Gastrocnemius medialis (tissue), 4 donors: ENCODE measurements at places on chromosomes 3 and 15.

- no peak for DNase-seq
Observed at GRCh38 chr3:102661707-102662497, 227.1 kb downstream of the ZPLD1 start.

GRCh38 chr3:72810659-72811434, 37.4 kb downstream of the SHQ1 start:
- peak; percentile 13 for DNase-seq

GRCh38 chr3:123046262-123047061, 18.9 kb upstream of the SEMA5B start:
- DNase-seq: no peak

DNA sequence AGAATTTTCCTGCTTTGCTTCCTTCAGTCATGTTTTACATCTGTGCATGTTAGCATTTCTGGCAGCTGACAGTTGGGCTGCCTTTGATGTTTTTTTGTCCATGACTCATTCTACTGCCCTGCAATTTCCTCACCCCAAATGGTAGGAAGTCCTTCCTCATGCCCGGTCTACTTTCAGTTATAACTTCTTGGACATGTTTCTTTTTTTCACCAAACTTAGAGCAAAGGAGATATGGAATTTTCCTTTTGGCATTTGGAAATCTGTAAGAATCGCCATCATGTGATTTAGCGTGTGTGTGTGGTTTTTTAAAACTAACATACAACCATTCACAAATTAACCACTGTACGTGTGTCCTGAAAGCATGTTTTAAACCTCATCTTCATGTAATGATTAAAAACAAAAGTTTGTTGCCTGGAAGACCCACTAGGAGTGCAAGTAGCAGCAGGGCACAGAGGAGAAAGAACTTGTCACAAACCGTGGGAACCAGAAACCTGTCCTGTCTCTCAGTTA, 430.7 kb upstream of the CFAP20DC start:
- no peak for DNase-seq

DNA sequence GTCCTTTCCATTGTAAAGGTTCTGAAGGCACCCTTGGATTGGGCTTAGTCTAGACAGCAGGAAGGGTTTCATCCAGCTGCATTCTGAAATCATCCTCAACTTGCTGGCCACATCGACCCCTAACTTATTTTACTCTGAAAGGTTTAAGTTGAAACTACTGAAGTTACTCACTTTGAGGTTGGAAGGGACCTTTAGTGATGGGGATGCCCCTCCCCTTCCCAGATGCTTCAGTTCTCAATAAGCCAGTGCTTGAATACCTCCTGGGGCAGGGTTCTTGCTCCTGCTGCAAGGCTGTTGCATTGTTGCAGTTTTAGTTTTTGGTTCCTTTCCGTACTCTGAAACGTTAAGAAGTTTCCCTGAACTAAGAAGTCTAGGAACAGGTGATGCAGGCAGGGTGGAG, 26.4 kb downstream of the FGD5 start:
- DNase-seq: no peak

DNA sequence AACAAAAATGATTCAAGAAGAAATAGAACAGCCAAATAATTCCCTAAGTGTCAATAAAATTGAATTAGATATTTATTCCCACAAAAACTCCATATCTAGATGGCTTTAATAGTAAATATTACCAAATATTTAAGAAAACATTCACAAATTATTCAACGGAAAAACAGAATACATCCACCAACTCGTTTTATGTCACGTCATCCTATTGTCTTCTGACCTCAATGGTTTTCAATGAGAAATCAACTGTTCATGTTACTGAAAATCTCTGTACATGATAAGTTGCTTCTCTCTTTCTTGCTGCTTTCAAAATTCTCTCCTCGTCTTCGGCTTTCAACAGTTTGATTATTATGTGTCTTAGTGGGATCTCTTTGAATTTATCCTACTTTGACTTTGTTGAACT, 17.1 kb upstream of the FBXL2 start:
- DNase-seq: no peak

- no peak for DNase-seq
Observed at GRCh38 chr15:77354063-77354462, 65.8 kb downstream of the PEAK1 start.
